Activated CD4-positive, alpha-beta T cell treated with anti-CD3 and anti-CD28 coated beads, Interleukin-2, Interleukin-6, amounts not matched to agents 100 ng/mL and 50 ng/mL, durations not matched to agents 16 hours and 8 hours (primary cell): ENCODE measurements at places on chromosomes 11 and 22.

GRCh38 chr11:112195951-112196351 lies 20.6 kb downstream of the BCO2 start:
- no peak for DNase-seq

- no peak for DNase-seq
Observed at GRCh38 chr22:40212121-40212520, 34.4 kb downstream of the TNRC6B start.

DNA sequence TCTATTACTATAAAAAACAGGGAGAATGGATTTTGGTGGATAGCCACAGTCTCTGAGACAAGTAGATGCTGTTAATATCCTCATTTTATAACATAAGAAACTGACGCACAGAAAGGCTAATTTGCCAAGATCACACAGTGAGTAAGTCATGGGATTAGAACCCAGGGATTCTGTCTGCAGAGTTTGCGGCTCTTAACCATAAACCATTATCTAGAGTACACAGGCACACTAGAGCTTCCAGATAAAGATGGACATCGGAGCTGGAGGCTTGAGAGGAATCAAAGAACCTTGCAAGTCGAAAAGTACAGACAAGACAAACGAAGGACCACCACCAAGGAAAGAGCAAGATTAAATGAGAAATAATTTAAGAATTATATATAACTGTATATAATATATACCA lies 11.3 kb downstream of the LGALS12 start:
- DNase-seq = no peak

DNA sequence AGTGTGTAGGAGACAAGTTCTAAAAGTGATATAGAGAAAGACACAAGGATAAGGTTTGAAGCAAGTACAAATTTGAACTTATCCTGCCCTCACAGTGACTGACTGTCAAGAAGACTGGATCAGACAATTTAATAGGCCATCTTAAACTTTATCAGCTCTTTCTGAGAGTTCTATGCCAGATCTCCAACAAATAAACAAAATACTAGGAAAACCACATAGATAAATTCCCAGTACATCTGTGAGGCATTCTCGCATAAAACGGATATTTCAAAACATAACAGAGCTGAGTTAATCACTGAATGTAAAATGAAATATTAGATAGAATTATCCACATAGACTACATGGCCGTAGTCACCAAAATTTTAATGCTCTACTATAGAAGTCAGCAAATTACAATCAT lies 120.9 kb upstream of the LUZP2 start:
- no peak for DNase-seq

GRCh38 chr22:26573026-26573662 lies 16.8 kb downstream of the TPST2 start:
- no peak for DNase-seq
